ENCODE measurements at places on chromosomes 5 and 9.
A peak's percentile ranks its signal among the peaks of the same experiment; 100 is the strongest.

GRCh38 chr5:147188200-147189108 is 46.4 kb upstream of the STK32A start:
- DNase-seq = peak; percentile 23

DNA sequence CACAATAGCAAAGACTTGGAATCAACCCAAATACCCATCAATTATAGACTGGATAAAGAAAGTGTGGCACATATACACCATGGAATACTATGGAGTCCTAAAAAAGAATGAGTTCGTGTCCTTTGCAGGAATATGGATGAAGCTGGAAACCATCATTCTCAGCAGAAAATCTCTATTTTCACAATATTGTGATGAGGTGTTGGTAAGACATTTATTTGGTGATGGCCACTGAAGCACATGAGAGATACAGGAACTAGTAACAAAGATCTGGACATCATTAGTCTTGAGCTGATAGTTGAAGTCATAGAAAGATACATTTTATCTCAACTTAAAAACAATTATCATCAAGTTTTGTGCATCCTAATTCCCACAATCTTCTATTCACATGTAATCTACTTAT is 70.6 kb downstream of the RAB3C start:
- no peak for DNase-seq

- no peak for DNase-seq
These were observed 13.2 kb upstream of the KIF12 start for GRCh38 chr9:114112325-114112724.

DNA sequence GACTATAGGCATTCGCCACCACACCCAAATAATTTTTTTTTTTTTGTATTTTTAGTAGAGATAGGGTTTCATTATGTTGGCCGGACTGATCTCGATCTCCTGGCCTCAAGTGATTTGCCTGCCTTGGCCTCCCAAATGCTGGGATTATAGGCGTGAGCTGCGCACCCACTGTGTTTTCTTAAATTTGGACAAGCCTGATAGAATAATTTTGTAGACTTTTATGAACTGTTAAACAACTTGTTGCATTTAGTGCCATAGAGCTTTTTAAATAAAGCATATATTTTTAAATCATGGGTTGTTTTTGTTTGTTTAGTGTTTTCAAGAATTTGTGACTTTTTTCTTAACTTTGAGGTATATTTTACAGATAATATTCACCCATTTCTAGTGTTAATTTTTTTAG is 4.8 kb downstream of the PHAX start:
- no peak for DNase-seq

DNA sequence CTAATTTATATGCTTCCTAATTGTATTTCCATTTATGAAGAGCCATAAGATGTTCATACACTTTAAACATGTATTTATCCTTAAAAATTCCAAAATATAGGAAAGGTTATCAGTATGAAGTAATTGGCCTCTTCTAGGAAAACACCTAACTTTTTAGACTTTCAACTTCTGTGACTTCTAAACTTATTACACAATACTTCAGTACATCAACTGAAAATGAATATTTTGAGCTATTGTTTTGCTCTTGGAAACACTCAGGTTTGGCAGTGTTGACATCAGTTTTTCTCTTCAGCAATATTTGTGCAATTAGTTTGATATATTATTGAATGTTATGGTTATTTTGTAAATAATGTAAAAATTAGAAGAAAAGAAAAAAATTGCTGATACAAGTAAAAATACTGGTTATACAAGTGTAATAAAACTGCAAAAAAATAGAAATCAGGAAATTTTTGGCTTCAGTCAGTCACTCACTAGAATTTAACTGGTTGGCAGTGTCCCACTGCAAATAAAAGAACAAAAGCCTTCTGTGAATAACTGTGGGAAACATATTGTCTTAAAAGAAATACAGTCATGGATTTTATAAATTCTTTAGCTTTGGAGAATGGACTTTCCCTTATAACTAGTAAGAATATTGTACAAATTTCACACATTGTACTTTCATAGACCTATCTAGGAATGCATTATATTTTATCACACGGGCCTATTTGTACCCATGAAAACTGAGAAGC is 635.9 kb downstream of the TLE1 start:
- no peak for DNase-seq

GRCh38 chr5:172827841-172828240 is 6.2 kb upstream of the ERGIC1 start:
- DNase-seq = no peak

DNA sequence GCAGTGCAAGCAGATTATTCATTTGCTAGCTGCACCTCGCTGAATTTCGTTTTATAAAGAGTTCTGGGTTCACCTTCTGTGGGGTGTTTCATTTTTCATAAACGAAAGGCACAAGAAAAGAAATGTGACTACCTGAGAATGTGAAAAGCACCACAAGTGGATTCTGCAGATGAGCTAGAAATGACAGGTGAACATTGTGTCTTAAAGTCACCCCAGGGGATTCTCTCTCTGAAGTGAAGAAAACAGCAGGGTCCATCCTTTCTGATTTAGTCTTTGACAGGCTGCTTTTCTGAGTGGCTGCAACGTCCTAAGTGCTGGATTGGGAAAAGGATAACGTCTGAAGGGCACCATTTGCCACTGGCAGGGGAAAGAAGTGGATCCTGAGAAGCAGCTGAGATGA is 469.3 kb downstream of the SPATA31D1 start:
- no peak for DNase-seq

- no peak for DNase-seq
These were observed 2.2 kb downstream of the ADGRV1 start for GRCh38 chr5:90560771-90561170.

DNA sequence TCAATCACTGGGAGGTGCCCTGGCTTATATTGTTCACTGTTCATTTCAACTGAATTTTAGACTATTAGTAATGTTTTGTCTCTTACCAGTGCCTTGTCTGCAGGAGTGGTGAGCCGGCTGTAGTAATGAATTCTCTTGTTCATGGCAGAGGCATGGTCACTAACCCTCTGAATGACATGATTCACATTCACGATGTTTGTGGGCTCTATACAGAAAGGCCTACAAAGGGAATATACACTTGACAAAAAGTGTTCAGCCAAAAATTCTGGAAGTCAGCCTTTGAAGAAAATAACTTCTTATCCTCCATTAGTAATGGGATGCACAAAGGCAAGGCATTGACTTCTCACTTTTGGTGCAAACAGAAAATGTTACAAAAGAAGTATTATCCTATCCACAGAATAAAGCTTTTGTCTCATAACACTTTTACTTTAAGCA is 39.6 kb downstream of the SLC38A9 start:
- no peak for DNase-seq

DNA sequence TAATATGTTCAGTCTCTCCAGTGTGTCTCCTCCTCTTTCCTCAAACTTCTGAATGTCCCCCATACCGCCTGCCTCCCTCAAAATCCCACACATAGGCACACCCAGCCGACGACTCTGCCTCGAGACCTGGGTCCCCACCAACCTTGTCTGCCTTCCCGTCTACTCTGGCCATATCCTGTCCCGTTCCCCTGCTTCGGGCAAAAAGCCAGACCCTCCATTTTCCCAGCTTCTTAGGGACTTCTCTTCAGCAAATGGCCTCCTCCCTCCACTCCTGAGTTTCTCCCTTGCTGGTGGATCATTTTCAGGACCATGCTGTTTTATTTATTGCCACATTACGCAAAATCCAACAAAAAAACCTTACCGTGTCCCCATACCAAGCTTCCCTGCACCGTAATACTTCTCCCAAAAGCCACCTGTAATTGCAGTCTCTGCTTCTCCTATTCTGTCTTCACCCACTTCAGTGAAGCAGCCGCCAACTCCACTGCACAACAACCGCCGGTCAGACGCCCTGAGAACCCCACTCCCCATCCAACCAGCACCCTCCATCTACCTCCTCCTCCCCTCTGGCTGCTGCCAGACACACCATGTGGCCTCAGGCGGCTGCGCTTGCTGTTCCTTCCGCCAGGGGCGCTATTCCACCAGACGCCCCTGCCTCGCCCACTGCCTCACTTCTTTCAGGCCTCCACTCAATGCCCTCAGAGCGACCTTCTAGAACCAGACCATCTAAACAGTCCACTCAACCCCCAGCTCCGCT is 117.0 kb downstream of the TRPM6 start:
- DNase-seq = no peak

DNA sequence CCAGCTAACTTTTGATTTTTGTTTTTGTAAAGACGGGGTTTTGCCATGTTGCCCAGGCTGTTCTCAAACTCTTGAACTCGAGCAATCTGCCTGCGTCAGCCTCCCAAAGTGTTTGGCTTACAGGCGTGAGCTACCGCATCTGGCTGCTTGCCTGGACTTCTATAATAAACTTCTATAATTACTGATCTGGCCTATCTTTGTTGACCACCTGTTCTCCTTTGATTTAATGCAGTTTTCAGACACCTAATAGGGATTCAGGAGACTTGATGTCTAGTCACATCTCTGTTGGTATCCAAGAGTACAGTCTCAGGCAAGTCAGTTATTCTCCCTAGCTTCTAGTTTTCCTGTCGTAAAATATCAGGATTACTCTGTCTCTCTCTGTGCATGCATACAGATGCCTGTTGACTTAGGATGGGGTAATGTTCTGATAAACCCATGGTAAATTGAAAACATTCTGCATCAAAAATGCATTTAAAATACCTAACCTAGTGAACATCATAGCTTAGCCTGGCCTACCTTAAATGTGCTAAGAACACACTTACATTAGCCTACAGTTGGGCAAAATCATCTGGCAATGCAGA is 51.5 kb upstream of the NR3C1 start:
- no peak for DNase-seq

- DNase-seq = no peak
These were observed 35.7 kb upstream of the ORM1 start for GRCh38 chr9:114287001-114287762.

GRCh38 chr5:137695651-137696428 is 40.0 kb downstream of the KLHL3 start:
- DNase-seq = no peak

GRCh38 chr5:149152317-149152746 is 11.0 kb downstream of the ABLIM3 start:
- no peak for DNase-seq

DNA sequence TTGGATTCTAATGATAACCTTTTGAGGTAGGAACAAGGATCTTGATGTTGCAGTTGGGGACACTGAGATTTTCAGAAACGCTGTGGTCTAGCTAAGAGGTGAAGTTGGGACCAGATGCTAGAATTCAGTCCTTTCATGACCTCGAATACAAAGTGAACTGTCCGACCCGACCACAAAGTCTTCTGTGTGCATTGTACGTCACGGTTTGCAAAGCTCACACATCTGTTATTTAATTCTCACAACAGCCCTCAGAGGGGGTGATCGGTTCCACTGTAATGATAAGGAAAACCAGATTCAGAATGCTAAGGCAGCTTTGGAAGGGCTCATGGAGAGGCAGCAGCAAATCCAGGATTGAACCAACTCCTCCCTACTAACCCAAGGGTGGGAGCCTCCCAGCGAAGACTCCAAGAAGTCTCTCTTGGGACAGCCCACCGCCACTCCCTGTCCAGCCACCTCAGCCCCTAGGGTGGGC is 16.6 kb upstream of the KIF12 start:
- DNase-seq = no peak

- DNase-seq = no peak
These were observed 39.7 kb downstream of the ROPN1L start for GRCh38 chr5:10481241-10481935.

DNA sequence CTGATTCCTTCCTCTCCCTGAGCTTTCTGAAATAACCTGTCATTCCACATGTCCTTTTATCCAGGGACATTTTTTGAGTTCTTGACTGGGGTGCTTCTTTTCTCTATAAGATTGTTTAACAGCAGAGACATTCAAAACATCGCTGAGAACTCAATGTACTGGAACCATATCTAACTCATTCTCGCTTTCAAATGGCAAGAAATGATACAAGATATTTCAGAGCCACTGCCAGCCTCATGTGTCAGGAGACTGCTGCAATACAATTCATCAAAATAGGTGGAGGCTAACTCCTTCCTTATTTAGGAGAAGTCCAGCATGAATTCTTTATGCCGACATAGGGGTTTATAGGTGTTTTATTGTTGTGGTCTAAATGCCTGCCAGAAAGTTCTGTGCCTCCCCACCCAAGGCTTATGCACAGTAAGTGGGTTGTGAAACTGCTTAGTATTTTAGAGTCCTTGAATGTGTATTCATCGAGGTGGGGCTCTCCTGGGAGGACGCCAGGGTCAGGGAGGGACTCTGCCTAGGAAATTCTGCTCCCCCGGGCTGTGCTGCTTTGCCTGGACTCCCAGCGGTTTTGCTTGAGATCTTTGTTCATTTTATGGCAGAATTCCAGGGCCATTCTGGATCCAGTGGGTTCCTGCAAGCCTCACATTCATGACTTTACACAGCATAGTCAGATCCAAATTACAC is 53.9 kb downstream of the ZNF474 start:
- DNase-seq = no peak

GRCh38 chr5:55551358-55551757 is 16.6 kb upstream of the PLPP1 start:
- DNase-seq = no peak

DNA sequence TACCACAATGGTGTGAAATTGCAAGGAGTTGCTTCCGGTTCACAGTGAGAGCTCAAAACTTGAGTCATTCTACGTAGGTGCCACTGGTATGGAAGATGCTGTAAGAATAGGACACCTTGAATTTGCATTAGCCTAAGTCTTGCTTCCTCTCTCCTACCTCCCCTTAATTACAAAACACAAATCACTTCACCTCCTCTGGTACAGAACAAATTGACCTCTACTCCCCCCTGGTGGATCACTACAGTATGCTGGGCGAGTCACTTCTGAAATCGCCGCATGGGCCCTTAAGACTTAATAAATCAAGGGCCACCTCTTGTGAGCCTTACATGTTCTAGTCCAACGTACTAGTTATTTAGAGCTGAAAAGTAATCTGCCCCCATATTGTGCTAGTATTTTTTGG is 145.3 kb upstream of the SMARCA2 start:
- DNase-seq = no peak

GRCh38 chr5:166165596-166165995 is 2125.8 kb upstream of the WWC1 start:
- no peak for DNase-seq

DNA sequence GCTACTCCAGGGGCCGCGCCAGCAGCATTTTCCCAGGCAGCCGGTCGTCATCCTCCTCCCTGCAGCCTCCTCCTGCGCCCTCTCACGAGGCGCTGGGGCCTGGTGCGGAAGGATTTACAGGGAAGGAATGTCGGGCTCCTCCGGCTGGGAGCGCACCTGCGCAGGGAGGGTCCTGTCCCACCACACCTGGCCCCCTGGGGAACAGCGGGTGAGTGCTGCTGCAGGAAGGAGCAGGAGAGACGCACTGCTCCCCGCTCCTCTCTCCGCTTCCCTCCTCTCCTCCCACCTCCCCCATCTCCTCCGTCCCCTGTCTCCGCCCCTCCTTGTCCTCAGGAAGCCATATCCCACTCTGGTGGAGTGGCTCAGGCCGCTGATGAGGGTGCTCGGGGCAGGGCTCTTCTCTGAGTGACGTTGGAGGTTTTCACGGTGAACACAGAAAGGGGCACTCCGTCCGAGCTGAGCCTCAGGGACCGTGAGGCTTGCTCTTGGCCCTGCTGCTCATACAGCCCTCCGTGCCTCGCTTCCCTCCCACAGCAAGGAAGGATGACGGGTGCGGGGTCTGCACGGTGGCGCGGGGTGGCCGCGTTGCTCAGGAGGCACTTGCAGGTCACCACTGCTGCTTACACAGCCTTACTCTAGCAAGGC is 31.3 kb downstream of the IRX4 start:
- DNase-seq = no peak

- no peak for DNase-seq
These were observed 238.0 kb upstream of the ACTBL2 start for GRCh38 chr5:57720656-57721055.
